ENCODE measurements at places on chromosomes 1 and 21. TPM values are rescaled to one million over a fixed set of nuclear protein-coding genes. Genes with fewer than 3 reads are reported as not detected.

GRCh38 chr1:60894741-60895140 is 187.6 kb upstream of the NFIA start:
- no peak for DNase-seq

- peak; percentile 33 for DNase-seq
Observed at GRCh38 chr21:14273736-14274538, 58.0 kb downstream of the RBM11 start.

DNA sequence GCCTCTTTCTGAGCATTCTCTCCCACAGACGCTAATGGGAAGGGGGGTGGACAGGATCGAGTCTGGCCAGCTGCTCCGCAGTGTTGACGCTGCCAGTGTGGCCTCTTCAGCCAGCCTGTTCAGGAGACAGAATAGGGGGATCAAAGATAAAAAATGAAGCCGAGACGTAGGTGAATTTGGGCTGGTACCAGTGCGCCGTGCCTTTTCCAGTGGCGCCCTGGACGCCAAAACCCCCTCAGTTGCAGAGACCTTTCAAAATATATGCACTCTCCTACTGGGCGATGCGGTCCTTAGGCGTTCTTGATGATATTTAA is 1.1 kb downstream of the TTC3 start:
- no peak for DNase-seq

DNA sequence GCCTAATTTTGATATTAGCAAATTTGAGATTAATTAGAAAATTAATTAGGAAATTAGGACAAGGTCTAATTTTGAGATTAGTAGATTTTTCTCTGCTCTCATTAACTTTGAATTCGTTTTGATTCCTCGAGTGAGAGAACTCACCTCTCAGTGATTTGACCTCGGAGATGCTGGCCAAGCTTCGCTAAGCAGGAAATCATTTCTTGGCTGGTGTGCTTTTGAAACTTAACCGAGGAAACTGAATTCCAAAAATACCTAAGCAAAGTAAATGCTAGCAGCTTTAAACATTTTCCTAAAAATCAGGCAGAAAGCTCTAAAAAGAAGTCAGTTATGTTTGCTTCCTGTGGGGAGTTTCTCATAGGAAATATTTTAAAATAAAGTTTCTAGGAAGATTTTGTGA is 34.9 kb downstream of the CDC14A start:
- DNase-seq: no peak

- DNase-seq: no peak
Observed at GRCh38 chr21:35150562-35151226, 101.6 kb upstream of the RUNX1 start.

Gene DNALI1
- 17.8 TPM for total RNA-seq

GRCh38 chr1:52102336-52103013 is 39.4 kb upstream of the ZFYVE9 start:
- no peak for DNase-seq

Gene LYPLAL1
- 43.8 TPM for total RNA-seq

Gene SPRR4
- not detected for total RNA-seq

DNA sequence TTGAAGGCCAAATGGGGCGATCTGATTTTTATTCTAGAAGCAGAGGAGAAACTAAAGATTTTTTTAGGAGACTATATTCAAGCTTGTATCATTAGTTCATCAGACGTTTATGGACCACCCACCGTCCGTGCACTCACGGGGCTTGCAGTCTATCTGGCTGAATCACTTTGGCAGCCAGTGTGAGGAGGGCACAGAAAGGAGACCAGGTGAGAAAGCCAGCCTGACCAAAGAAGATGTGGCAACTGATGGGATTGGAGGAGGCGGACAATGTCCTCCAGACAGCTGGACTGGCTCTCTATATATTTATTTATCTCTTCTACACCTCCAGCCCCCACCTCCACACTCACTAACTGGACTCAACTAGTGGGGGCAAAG is 822 bp upstream of the ELOVL1 start:
- DNase-seq: no peak

- no peak for DNase-seq
Observed at GRCh38 chr1:241631674-241632073, 8.5 kb downstream of the CHML start.

GRCh38 chr1:87744056-87744455 is 415.4 kb downstream of the LMO4 start:
- DNase-seq: no peak

DNA sequence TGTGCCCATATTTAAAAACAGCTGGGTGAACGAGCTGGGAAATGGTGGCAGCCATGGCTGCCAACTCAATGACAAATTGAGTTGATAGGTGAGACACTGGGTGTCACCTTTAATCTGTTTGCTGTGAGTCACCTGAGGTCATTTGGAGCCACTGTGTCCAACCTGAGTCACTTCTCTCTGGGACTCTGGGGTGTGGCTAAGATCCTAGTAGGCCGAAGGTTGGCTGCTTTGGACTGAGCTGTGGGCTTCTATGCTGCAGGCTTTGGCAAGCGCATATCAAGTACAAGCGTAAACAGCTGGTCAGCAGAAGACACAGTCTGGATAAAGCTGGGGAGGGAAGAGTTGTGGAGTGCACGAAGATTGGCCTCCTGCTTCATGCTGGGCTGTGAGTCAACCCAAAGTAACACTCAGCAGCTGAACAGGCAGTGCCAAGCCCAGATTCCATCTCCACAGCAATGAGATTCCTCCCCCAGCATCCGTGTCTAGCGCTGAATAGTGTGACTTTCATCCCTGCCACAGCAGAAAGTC is 24.0 kb downstream of the TEX35 start:
- peak; percentile 67 for DNase-seq

- no peak for DNase-seq
Observed at GRCh38 chr21:35381743-35382310, 332.7 kb upstream of the RUNX1 start.

Gene C4BPA
- 0.23 TPM for total RNA-seq

Gene PAQR6
- 1.3 TPM for total RNA-seq

DNA sequence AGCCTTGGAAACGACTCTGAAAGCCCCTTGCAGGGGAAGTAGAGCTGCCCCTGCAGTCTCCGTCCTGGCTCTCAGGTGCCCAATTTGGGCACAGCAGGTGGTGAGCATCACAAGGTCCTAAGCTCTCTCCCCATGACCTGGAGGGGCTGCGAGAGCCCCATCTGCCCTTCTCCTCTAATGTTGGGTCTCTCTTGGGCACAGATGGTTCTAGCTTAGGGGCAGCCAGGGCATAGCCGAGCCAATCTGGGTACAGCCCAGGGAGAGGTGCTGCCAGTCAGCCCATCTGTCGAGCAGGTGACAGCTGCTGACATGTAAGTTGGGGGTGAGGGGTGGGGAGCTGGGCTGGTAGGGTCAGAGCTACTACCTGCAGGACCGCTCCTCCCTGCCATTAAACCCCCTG is 50.7 kb downstream of the SYT2 start:
- DNase-seq: no peak

- DNase-seq: no peak
Observed at GRCh38 chr1:60560701-60561100, 487.1 kb upstream of the C1orf87 start.

- DNase-seq: no peak
Observed at GRCh38 chr21:32878661-32879060, 107.1 kb upstream of the PAXBP1 start.

DNA sequence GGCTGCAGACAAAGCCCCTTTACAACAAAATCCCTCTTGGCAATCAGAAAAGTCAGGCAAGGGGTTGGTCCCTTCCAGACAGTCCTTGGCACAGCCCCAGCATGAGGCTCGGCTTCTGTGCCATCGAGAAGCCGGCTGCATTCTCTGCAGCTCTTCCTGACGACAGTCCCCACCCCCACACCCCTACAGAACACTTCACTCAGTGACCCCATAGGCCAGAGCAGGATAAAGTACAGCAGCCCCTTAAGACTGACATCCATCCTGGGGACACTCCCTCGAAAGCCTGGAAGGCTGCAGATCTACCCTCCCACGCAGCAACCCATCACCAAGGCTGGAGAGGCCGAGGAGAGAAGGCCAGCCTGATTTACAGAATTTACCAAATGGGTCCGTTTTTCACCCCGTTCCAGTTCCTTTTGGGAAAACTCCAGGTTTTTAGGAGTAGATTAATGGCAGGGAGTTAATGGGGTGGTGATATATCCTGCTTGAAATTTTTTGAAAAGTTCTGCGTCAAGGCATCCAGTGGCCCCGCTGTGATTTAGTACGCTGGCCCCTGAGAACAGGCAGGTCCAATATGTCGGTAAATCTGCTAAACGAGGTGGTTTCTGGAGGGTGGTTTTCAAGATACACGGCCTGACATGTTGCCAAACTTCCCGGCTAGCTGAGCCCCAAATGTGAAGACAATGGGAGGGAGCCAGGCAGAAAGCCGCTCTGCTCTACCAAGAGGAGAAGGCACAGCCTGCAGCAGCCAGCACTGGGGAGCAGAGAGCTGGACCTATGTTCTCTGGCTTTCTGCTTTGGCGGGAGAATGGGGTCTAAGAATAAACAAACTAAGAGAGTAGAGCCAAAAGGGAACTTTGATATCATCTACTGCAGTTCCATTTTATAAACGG is 81.7 kb downstream of the SSBP3 start:
- peak; percentile 79 for DNase-seq

DNA sequence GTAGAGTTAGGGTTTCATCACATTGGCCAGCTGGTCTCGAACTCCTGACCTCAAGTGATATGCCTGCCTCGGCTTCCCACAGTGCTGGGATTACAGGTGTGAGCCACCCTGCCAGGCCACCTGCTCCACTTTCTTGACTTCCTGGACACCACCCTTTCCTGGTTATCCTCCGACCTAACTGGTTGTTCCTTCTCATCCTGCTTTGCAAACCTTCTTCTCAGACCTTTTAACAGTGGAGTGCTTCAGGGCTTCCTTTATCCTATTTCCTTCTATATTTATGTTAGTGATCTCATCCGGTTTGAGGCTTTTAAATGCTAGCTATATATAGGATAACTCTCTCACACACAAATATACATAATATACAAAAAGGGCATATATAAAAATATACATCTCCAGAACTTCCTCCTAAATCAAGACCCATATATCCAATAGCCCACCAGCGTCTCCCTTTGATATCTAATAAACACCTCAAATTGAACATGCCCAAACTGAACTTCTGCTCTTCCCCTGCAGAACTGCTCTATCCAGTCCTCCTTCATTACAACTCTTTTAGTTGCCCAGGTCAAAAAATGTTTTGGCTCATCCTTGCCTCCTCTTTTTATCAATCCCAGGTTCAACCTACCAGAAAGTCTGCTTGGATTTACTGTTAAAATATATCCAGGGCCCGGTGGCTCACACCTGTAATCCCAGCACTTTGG is 19.5 kb upstream of the UQCRHL start:
- DNase-seq: no peak

Gene AMY2A
- 0.87 TPM for total RNA-seq

GRCh38 chr21:42581336-42581992 is 67.8 kb downstream of the SLC37A1 start:
- no peak for DNase-seq

DNA sequence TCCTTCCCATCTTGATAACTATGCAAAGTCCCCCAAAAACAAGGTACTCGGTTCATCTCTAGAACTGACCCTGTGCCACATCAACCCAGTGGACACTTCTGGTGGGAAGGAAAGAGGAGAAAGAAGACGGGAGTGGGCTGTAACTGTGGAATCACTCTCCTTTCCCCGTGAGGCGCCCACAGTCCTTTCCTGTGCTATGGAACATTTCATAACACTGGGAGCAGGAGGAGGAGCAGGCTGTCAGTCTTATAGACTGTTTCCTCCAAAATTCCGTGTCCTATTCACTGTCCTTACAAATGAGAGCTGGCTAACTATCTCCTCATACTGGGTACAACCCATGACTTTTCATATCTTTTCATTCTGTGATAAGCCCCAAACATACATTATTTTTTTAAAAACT is 40.7 kb downstream of the PLEKHA6 start:
- DNase-seq: no peak

Gene KRTAP19-1
- total RNA-seq: not detected

GRCh38 chr1:93746021-93746812 is 64.6 kb upstream of the BCAR3 start:
- no peak for DNase-seq

GRCh38 chr21:19830446-19830845 is 1167.8 kb upstream of the NCAM2 start:
- DNase-seq: no peak

Gene FCRL1
- total RNA-seq: not detected

Gene PPIAL4G
- not detected for total RNA-seq

- peak; percentile 34 for DNase-seq
Observed at GRCh38 chr21:43307677-43308070, 119.3 kb downstream of the SIK1 start.

- no peak for DNase-seq
Observed at GRCh38 chr1:159067699-159068621, 8.6 kb downstream of the AIM2 start.

DNA sequence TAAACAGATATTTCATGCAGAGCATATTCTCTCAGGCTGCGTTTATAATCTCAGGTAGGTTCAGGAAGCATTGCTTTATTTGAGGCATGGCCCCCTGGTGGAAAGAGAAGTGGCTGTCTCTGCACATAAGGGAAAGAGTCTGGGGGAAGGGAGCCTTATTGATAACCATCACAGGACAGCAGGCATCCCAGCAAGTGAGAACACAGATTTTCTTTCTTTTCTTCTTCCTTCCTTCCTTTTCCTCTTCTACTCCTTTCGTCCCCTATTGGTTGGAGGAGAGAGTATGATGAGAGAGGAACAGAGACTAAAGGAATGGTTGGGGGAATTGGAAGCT is 21.9 kb downstream of the TSNAX start:
- DNase-seq: no peak
